ENCODE measurements at places on chromosomes 11 and 22.

GRCh38 chr11:76742902-76743301 lies 40.3 kb upstream of the TSKU start:
- H3K36me3 ChIP-seq, result no peaks in the 10 kb centered on the region
- peaks cover 4% of the 10 kb centered on the region for H3K4me1 ChIP-seq
- DNase-seq, result no peak
- H3K27me3 ChIP-seq, result peaks cover 4% of the 10 kb centered on the region

DNA sequence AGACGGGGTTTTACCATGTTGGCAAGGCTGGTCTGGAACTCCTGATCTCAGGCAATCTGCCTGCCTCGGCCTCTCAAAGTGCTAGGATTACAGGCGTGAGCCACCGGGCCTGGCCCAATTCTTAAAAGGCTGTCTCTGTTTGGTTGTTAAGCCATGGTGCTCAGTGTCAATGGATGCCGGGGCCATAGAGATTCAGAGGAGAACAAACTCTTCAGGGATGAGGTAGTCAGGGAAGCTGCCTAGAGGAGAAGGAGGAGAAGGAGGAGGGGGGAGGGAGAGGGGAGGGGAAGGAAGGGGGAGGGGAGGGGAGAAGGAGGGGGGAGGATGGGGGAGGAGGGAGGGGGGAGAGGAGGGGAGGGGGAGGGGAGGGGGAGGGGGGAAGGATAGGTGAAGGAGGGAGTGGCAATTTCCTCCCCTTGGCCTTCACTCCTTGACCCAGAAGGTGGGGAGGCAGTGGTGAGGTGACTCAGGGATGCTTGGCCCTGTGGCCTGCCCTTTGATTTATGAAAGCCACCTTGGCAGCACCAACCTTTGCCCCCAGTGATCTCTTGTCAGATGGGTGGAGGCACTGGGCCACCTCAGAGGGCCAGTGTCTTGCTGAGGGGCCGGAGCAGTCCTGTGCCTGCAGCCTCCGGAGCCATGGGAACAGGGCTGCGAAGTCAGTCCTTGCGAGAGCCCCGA lies at the start of gene C11orf86:
C11orf86 (plus strand) TSS at position 581 of the 681 bp plus-strand sequence; CDS start at position 640, 59 bp downstream.
- H3K27ac ChIP-seq, result no peak within 1 kb of the TSS
- no peak for DNase-seq
- peaks cover 17% of the 10 kb centered on the region for H3K4me1 ChIP-seq

DNA sequence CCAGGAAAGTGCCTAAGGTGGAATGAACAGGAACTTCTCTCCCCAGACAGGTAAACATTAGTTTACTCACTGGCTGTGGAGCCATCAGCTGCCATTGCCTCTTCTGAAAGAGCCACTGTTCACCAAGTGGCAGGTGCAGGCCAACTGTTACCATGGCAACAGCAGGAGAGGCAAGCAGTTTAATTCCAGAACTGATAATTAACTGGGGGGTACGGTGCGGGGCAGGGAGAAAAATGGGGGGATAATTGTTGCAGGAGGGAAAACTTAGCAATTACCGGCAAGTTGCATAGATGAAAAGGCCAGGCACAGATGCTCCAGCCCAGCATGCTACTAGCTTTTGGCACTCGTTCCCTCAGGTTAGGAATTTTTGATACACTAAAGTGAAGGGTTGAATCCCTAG lies 85.1 kb downstream of the TRIM44 start:
- H3K36me3 ChIP-seq, result peaks cover 42% of the 10 kb centered on the region
- H3K4me3 ChIP-seq, result no peak overlapping the region
- H3K27ac ChIP-seq, result no peak overlapping the region
- H3K4me1 ChIP-seq, result no peaks in the 10 kb centered on the region
- no peak for DNase-seq

- H3K4me1 ChIP-seq, result peaks cover 5% of the 10 kb centered on the region
- H3K36me3 ChIP-seq, result peaks cover 4% of the 10 kb centered on the region
- H3K4me3 ChIP-seq, result no peak overlapping the region
- no peak overlapping the region for H3K27ac ChIP-seq
Observed at GRCh38 chr22:17741866-17742526, 32.3 kb downstream of the BID start.

- no peaks in the 10 kb centered on the region for H3K36me3 ChIP-seq
- H3K27ac ChIP-seq, result no peak overlapping the region
- no peak for DNase-seq
- H3K4me1 ChIP-seq, result no peaks in the 10 kb centered on the region
- H3K4me3 ChIP-seq, result no peak overlapping the region
Observed at GRCh38 chr11:107612445-107612844, 21.5 kb downstream of the ELMOD1 start.

DNA sequence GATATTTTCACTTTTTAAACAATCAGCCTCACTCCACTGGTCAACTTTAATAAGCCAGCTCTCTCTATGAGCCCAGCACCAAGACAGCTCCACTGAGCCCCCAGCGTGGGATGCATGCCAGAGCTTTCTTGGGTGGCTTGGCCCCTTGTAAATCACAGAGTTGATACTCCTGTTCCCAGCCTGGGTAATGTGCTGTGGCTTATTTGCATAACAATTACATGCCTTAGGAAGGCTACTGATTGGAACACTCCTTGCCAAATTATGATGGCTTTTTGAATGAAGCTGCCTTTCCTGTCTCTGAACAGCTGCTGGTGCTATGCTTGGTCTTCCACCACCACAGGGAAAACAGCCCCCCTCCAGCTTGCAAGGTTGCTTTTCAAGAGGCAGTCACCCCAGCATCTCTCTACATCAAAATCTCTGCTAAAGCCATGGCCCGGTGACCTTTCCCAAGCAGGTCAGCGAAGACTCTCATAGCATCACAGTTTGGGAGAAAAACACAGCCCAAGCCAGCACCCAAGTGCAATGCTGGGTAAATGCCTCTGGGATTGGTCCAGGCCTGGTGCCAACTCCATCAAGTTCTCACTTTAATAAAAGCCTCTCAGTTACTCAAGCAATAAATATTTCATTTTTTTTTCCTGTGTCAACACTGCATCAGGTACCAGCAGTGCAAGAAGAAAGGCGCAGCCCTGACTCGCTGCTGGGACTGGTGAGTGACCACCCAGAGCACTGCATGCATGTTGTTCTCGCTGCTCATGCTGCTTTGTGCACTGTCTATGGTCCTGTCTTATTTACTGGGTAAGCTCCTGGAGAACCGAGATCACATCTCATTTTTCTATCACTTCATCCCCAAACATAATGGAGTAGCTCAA lies 549.3 kb downstream of the OPCML start:
- no peak overlapping the region for H3K27ac ChIP-seq
- H3K4me3 ChIP-seq, result no peak overlapping the region
- no peaks in the 10 kb centered on the region for H3K4me1 ChIP-seq
- H3K36me3 ChIP-seq, result no peaks in the 10 kb centered on the region
- peaks cover 2% of the 10 kb centered on the region for H3K27me3 ChIP-seq
